ENCODE measurements at places on chromosomes 12 and 14.

- no peak for DNase-seq
Measured at GRCh38 chr14:81313775-81314429, 86.2 kb downstream of the STON2 start.

DNA sequence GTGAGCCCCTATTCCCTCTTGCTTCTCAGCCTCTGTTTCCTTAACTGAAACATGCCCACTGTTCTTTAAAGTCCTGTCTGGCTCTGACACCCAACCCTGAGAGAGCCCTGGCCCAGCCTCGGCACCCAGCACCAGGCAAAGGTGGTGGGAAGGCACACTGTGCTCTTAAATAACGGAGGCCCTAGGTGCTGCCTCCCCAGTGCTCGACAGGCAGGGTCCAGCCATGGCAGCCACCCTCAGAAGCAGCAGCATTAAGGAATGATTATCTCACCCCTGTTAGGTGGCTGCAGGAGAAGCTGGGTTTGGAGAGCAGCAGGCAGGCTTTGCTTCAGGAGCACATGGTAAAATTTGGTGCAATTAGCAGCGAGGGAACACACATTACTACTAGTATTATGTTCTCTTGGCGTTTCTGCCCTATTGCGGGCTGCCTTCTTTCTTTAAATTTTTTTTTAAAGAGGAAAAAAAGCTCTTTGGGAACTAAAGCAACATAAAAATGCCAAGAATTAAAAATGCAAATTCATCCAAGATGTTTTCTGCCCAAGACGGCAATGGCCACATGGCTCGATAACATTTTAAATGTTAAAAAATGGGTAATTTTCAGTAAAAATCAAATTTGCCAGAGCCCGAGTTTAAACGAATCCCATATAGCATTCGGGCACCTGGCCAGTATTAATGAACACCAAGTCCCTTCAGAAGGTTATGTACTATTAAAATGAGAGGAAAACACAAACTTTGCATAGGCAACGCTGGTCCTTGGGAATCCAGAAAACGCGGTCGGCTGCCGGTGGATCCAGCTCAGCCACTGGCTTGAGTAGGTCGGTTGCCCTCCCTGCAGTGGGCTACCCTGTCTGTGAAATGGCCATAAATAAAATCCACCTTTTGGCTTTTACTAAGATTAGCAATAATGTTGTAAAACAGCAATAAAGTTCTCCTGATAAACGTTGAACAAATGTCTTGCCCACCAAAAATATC, 152.2 kb downstream of the BCL11B start:
- DNase-seq: no peak

GRCh38 chr12:102596031-102596430, 115.7 kb upstream of the IGF1 start:
- DNase-seq: peak; percentile 34

GRCh38 chr12:69712826-69713225, 13.7 kb upstream of the BEST3 start:
- no peak for DNase-seq

GRCh38 chr12:28988325-28988704, 160.8 kb upstream of the FAR2 start:
- peak; percentile 48 for DNase-seq

DNA sequence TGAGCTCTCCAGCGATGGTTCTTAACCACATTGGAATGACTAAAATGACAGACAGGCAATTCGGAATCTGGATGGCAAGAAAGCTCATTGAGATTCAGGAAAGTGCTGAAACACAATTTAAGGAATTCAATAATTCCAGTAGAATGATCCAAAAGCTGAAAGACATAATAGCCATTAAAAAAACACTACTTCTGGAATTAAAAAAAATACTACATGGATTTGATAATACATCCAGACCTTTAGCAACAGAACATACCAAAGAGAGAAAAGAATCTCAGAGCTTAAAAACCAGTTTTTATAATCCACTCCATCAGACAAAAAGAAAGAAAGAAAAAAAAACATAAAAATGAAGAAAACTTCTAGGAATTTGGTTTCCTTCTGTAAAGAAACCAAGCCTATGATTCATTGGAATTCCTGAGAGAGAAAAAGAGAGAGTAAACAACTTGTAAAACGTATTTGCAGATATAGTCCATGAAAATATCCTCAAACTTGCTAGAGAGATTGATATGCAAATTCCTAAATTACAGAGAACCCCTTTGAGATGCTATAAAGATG, 52.8 kb downstream of the SLCO1B1 start:
- no peak for DNase-seq

DNA sequence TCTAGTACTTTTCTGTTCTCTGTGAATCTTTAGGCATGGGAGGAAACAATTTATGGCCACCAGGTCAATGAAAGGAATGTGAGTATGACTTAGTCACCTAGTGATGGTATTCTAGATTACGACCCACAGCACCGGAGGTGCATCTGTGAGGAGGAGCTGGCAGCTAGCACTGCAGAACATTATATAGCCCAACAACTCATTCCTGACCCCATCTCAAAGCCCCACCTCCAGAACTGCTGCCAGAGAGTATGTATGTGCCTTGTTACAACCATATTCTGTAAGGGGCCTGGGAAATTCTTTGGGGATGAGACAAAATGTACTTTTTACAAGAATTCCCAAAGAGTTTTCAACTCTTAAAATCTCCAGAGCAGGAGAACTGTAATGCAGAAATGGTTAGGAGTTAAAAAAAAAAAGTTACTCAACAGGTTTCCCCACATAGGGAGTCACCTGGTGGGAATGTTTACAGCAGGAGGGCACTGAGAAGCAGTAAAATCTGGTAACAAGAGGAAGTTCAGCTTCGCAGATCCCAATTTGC, 34.9 kb upstream of the CERS5 start:
- DNase-seq: peak; percentile 93

All from muscle of back (tissue), 13 donors.